ENCODE measurements at places on chromosomes 6 and 20.

DNA sequence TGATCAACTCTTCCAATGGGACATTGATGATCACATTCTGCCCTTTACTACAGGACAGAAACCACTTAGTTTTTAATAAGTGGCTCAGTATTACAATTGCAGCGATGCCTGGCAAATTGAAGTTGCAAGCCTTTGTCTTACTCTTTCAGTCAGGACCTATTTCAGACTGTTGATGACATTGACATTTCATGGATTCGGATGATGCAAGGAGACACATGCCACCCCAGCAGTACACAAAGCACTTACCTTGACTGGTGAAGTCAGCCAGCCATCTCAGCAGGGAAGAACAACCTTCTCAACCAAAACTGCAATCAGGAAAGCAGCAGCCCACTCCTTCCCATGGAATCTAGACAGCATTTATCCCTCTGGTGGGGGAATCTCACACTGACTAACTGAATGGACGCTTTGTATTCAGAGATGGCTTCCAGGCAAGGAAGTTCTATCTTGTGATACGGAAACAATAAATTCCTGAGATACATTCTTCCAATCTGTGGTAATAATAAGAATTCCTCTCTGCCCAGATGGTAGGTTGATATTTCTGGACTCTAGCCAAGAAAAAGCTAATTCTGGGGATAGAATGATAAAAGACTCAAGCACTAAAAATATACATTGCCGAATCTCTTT is 24.8 kb downstream of the NFYA start:
- no peak for DNase-seq

DNA sequence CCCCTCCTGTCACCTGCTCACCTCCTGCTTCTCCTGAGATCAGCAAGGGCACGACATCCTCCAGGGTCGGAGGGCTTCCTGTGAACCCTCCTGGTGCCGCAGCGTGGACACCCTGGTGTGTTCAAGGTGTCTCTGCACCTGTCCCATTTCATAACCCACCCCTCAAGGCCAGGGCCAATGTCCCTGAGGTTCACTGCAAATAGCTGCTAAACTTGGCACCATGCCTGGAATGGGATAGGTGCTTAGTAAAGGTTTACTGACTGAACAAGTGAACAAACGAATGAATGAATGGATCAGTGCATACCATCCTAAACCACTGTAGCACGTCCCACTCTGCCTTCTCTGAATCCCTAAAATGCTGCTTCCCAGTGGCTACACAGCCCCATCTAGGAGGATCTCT is 35.0 kb downstream of the SIRPA start:
- DNase-seq: no peak

DNA sequence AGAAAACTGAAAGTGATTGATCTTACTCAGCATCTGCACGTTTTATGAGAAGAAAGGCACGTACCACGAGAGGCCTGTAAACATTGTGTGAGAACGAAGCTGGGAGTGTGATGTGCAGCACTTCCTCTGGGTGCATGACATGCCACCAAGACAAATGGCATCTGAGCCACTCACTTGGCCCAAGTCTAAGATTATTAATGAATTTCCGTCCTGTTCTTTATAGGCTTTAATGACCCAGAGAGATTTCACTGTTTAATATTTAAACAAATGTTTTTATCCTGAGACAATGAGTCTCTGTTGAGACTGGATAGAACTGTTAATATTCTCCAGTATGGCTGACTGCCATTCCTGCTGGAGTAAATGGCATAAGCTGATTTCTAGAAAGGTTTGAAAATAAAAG is 172.6 kb upstream of the PHACTR1 start:
- no peak for DNase-seq

DNA sequence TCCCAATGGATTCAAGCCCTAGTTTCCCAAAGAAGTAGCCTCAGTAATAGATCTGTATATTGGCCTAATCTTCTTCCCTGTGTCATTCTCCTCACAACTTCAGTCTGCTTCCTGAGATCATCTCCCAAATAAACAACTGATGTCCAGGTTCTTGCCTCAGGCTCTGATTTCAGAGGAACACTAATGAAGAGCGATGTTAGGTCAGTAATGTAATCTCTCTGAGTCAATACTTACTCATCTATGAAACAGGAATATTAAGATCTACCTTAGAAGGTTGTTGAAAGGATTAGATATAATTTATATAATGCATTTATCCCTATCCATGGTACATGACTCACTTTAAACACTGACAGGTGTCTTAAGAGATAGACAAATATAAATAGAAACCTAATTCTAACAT is 246.0 kb upstream of the FLRT3 start:
- no peak for DNase-seq

DNA sequence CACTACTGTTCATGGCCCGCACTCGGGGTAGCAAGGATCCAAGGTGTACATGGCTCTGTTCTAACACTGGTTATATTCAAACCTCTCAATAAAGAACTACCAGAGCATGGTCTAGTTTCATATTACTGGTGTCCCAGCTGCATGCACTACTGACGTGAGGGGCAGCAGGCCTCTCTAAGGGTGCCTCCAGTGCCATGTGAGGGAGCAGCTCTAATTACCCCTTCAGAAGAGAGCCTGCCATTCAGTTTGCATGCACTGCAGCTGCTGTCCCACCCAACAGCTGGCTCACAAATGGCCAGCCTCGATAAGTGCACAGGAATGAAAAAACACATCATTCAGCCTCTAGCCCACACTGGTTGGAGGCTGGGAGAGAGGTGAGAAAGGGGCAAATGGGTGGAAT is 85.2 kb downstream of the SMLR1 start:
- DNase-seq: no peak

DNA sequence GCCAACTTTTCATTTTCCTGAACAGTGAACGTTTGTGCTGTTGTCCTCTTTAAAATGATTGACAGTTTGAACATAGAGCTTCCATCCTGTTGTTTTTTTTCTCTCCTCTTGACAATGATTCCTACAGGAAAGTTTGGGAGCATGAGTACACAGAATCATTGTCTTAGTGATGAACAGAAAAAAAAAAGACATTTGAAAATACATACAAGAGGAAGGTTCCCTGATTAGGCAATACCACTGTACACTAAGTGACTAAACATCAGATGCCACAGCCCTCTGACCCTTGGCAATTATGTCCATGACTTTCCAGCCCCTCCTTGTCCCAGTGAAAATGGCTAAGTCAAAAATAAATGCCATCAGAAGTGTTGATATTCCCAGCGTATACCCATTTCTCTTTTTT is 71.5 kb downstream of the RTN4IP1 start:
- DNase-seq: no peak

DNA sequence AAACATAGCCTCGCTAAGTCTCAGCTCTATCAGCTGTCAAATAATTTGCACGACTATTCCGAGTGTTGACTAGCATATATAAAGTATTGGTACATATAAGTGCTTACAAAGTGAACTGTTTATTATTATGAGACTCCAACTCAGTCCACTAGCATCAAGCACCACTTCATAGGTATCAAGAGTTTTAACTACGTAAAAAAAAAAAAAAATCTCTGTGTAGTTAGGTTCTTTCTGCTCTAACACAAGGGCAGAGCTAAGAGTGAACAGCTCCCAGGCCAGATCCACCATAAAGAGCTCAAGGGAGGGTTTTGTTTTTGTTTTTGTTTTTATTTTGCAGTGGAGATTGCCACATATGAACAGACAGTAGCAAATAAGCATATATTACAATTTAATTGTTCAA is 309.8 kb upstream of the SGK1 start:
- no peak for DNase-seq

DNA sequence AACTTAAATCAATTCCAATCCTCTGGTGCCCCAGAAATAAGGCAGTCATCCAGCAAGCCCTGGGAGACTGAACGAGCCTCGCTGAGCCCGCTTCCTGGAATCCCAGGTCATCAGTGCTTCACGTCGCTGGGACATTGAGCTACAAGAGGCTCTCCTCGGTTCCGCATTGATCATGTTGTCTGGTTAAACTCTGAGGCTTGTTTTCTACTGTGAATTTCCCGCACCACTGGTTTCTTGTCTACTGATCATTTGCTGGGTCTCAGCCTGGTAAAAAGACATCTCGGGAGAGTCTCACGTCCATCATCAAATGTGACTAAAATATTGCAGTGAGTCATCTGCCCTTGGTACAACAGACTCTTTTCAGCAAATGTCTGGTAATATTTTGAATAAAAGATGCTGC is 569.2 kb downstream of the QKI start:
- no peak for DNase-seq

- no peak for DNase-seq
Observed at GRCh38 chr20:32333988-32334885, 23.9 kb upstream of the ASXL1 start.

DNA sequence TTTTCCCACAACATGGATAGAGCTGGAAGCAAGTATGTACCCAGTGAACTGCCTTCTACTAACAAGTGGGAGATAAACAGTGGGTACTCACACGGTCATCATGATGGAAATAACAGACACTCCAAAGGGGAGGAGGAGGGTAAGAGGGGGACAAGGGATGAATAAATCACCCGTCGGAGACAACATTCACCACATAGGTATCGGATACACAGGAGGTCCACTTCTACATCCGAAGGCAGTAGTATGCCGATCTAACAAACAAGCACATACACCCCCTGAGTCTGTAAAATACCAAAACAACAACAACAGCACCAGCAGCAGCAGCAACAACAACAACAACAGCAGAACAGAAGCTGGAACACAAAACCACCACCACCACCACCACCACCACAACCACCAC is 1943.2 kb upstream of the DEFB115 start:
- DNase-seq: no peak

- DNase-seq: no peak
Observed at GRCh38 chr6:53029761-53030160, 34.7 kb upstream of the GSTA4 start.

Measured in islet precursor cell (in vitro differentiated cells).